ACHN (cell line): ENCODE measurements at places on chromosomes 6 and 20.

GRCh38 chr20:22921595-22922421, 113.3 kb upstream of the SSTR4 start:
- DNase-seq: peak; percentile 4

GRCh38 chr20:35269055-35269781, 8.7 kb downstream of the MMP24OS start:
- peak; percentile 63 for DNase-seq

- DNase-seq: no peak
Measured at GRCh38 chr20:39699166-39699725, 737.1 kb downstream of the DHX35 start.

DNA sequence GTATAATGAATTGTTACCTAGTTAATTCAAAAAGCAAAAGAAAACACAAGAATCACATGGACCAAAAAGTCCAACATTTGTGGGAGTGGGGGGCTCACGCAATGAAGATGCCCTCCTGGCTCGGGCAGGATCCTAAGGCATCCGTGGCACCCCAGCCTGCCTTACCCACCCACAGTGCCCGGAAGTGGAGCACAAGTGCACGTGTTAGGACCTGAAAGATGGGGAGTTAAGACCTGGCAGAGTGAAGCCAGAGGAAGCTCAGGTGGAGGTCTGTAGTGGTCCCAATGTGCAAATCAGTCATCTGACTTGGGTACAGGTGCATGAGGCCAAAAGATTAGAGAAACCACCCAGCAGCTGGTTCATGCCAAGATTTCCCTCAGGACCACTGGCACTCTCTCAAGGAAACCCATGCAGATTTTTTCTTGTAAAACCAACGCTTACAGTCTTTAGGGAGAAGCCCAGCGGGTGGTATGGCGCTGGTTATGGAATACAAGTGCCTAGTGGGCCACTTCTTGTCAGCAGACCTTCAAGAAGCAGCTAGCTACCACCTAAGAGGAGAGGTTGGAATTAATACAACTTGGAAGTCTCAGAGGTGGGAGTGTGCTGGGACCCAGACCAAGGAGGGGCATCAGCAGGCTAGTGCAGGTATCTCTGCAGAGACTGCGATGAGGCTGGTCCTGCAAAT, 42.1 kb downstream of the BFSP1 start:
- no peak for DNase-seq

DNA sequence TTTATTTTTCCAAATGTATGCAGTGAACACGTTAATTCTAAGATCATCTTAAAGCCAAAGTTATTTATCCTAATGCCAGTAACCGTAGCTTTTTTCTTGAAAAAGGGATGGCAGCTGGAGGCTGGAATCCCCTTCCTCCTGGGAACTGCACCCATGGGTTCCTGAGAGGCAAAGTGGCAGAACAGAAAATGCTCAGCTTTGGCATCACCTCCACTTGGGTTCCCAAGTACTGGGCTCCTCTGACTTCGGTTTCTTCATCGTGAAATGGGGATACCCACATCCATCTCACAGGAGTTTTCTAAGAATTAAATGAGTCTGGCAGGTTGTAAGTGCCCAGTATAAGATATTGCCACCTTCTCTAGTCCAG, 6.2 kb upstream of the DDX43 start:
- DNase-seq: no peak

GRCh38 chr6:168660400-168660945, 219.5 kb downstream of the SMOC2 start:
- DNase-seq: no peak

DNA sequence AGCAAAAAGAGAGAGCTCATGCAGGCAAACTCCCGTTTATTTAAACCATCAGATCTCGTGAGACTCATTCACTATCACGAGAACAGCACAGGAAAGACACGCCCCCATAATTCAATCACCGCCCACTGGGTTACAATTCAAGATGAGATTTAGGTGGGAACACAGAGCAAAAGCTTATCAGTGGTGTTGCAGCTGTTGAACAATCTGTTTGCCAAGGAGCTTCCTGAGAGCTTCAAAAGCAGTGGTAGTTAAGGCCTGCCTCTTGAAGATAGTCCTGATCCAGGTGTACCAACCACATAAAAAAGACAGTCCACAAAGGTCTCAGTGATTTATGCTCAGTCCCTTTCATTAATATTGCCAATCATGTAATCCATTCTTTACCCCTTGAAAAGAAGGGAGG, 269.4 kb upstream of the IRAK1BP1 start:
- no peak for DNase-seq

DNA sequence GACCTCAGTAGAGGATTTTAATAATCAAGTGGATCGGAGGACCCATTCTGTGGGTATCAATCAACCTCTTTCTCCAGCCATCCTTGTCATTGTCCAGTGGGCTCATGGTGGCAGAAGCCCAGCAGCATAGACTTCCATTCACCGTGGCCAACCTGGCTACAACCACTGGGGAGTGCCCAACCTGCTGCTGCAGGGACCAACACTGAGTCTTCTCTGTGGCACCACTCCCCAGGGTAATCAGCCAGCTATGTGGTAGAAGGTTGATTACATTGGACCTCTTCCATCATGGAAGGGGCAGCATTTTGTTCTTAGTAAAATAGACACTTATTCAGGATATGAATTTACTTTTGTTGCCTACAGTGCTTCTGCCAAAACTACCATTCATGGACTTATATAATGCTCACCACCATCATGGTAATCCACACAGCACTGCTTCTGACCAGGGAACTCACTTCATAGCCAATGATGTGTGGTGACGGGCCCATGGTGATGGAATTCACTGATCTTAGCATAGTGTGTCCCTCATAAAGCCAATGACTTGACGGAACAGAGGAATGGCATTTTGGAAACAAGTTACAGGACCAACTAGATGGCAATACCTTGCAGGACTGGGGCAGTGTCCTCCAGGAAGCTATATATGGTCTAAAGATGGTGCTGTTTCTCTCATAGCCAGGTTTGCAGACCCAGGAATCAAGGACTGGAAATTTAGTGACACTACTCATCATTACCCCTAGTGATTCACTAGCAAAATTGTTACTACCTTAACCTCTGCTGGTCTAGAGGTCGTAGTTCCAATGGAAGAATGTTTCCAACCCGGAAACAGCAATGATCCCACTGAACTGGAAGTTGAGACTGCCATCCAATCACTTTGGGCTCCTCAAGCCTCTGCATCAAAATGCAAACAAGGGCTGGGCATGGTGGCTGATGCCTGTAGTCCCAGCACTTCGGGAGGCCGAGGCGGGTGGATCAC, 7.6 kb downstream of the CD24 start:
- peak; percentile 49 for DNase-seq

DNA sequence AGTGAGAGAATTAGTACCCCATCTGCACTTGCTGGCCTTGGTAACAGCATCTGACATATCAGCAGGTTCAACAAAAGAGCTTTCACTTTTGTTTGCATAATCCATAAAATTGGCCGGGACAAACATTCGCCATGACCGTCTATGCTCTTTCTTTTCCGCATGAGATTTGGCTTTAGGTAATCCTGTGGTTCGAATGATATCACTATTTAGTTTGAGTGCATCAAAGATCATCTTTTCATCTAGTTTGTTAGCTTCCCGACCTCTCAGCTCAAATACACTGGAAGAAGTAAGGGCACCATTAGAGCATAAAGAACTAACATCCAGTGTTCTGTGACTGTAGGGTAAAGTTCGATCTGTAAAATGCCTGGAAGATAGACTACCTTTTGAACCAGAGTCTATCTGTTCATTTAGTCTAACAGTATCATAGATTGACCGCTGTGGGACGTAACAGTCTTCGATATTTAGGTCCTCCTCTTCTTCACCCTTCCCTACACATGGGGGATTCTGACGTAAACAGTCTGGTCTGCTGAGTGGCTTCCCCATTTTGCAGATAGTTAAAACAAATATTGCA, 101.6 kb downstream of the DST start:
- peak; percentile 36 for DNase-seq

GRCh38 chr6:87237804-87238203, 82.4 kb downstream of the ZNF292 start:
- peak; percentile 29 for DNase-seq

DNA sequence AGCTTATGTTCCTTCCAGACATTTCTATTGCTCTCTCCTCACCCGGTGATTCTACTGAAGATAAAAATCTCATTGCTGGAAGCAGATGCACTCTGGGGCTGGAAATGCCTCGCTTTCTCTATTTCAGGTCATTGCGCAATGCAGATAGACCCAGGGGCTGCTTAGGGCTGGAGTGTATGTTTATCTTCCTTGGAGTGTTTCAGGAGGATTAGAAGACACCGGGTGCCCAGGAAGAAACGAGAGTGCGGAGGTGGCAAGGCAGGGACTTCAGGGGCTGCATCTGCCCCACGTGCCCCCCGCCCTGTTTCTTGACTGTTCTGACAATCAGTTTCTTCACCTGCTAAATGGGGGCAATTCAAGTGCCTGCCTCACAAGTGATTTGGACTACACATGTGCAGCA, 45.6 kb upstream of the IYD start:
- DNase-seq: no peak

GRCh38 chr6:159399751-159400221, 230.6 kb downstream of the FNDC1 start:
- no peak for DNase-seq

DNA sequence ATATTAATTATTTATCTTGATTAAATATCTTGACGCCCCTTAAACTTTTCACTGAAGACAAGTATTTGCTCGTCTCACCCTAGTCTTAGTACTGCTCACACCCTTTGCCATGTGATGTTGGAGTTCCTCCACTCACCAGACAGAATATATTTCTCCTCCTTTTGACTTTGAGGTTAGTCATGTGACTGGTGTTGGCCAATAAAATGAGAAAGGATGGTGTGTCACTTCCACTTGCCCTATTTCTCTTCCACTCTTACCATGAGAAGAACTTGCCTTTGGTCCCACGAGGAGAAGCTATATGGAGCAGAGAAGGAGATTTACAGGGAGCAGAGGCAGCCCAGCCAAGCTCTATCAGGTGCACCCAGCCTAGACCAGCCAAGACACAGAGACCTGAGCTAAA, 64.9 kb upstream of the TAB2 start:
- no peak for DNase-seq

- DNase-seq: no peak
Measured at GRCh38 chr6:75397656-75398465, 95.7 kb downstream of the FILIP1 start.

DNA sequence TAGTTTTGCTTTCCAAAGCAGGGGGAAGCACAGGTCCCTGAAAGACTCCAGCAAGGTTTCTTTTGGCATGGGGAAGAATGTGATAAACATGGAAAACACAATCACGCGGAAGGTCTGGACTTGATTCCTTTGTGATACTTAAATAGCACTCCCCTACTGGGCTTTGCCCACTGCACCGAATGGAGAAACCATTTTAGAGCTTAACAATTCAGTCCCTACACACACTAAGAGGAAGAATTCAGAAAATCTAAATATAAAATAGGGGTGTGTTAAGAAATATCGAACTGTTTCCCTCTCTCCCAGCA, 71.4 kb upstream of the NHSL1 start:
- no peak for DNase-seq

DNA sequence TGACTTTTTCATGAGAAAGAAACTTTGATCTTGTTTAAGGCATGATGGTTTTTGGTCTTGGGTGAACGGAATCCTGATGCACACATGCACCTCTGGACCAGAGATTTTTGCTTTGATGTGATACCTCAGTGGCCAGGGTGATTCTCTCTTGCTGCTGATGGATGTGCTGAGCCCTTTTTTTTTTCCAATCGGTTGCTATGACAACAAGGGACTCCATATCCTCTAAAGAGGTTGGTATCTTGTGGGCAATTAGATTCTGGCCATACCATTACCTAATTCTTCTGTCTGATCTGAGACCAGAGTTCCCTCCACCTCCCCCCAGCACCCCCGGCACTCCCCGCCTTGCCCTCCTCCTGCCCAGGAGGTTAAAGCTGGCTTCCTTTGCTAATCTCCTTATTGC, 24.9 kb downstream of the PDYN start:
- no peak for DNase-seq

- peak; percentile 4 for DNase-seq
Measured at GRCh38 chr6:6915813-6916547, 191.8 kb upstream of the RREB1 start.

- DNase-seq: peak; percentile 80
Measured at GRCh38 chr6:125188037-125188436, 34.5 kb downstream of the TPD52L1 start.

GRCh38 chr6:138004430-138005287, 102.6 kb downstream of the PERP start:
- peak; percentile 46 for DNase-seq

DNA sequence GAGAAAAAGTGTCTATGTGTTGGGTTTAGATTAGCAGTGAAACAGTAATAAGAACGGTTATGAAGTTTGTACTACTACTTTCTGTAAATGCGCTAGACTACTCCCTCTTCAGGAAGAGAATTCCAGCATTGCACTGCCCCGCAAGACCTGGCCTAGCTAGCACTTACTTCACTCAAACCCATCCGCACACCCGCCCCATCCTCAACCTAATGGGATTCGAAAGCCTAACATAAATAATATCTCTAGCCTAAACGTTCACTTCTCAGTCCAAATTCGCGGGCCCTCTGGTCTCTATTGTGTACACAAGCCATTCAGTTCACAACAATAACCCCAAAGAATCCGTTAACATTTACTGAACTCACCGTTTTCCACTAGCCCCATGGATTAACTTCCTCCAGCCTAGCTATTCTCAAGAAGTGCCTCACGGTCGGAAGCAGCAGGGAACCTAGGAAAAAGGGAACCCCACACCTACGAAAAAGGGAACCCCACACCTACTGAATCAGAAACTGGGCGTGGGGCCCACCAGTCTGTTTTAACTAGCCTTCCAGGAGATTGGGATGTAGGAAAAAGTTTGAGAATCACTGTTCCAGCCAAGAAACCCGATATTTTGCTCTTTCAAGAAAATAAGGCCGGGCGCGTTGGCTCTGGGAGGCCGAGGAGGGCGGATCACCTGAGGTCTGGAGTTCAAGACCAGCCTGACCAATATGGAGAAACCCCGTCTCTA, 45.4 kb upstream of the BTN3A2 start:
- no peak for DNase-seq

GRCh38 chr6:156587751-156588301, 189.4 kb upstream of the ARID1B start:
- DNase-seq: no peak
